ENCODE measurements at places on chromosomes 13 and 19.

DNA sequence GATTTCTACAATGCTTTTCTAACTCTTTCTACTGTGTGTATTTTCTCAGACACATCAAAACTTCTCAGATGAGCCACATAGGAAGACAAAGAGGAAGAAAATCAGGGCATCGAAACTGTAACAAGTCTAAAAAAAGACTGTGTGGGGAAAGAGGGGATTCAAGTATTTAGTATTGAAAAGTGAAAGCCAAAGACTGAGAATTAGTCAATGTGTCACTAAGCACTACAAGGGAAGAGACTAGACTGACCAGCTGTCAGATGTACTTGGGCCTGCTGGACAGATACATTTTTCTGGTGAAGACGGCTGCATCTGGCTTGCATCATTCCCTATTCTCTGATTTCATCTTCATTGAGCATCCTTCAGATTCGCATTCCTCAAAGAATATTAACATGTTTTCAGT is 25.4 kb downstream of the COMMD6 start:
- no peak for DNase-seq

DNA sequence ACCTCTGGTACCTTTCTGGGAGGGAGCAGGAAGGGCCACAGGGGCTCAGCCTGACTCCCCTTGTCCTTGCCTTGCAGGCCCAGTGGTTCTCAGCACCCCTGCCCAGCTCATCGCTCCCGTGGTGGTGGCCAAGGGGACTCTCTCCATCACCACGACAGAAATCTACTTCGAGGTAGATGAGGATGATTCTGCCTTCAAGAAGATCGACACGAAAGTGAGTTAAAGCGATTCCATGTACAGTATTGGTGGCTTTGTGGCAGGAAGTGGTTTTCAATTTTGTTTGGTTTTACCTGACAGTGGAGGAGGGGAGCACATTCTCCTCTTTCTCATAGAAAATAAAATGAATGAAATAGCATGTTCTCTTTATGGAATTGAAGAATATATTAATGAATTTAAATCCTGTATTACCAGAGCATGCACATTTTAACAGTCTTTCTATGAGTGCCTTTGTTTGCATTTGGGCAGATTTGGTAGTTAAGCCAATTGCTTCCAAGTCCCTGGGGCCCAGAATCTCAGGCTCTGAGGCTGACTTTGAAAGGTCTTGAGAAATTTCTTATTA is 4.1 kb downstream of the MAB21L1 start:
- peak; percentile 52 for DNase-seq

DNA sequence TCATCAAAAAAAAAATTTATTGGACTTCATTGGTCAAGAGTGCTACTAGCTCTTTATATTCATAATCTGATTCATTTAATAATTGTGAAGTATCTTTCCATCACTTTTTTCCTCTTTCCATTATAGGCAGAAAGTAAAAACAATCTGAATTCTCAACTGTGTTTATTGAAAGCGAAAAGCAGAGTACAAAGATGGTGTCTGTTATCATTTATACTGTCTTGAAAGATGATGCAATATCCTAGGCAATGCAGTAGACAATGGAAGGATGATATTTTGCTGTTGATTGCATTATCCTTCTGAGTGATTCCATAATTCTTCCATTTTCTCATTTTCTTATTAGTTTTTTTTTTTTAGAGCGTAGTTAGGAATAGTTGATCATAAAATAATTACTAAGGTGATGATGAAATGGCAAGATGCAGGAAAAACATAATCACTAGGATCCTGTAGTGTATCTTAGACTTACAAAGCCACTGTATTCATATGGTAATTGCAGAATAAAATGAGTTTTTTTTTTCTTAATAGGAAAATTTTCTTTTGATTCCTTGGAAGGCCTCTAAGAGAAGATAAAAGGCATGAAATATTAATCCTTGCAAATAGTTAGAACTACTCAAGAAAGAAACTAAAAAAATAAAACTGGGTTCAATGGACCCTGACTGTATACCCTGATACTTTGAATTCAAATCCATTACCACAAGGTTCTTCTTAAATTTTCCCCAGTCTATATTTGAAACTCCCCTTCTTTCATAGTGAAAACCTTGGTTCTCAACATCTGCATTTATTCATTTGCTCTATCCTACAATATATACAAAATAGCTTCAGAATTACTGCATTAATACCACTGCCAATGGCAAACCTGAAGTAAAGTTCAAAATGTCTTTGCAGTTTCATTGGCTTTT is 11.6 kb downstream of the URI1 start:
- DNase-seq: no peak

GRCh38 chr19:4266253-4267000 is 12.6 kb upstream of the SHD start:
- DNase-seq: no peak

DNA sequence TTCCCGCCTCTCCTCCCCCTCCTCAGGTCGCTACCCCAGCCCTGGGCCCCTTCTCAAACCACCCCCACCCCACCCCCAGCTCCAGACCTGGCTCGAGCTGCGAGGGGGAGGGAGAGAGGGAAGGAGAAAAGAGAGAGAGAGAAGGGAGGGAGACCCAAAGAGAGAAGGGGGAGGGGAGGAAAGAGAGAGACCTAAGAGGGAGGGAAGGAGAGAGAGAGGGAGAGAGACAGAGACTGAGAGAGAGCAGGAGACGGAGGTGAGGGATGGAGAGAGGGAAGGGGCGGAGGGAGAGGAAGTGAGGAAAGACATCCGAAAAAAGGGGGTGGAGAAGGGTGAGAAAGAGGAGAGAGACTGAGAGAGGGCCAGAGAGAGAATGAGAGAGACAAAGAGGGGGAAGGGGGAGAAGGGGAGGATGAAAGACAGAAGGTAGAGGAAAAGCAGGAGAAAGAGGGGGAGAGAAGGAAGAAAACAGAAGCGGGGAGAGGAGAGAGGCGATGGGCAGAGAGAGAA is 2.0 kb upstream of the SPACA6 start:
- no peak for DNase-seq

DNA sequence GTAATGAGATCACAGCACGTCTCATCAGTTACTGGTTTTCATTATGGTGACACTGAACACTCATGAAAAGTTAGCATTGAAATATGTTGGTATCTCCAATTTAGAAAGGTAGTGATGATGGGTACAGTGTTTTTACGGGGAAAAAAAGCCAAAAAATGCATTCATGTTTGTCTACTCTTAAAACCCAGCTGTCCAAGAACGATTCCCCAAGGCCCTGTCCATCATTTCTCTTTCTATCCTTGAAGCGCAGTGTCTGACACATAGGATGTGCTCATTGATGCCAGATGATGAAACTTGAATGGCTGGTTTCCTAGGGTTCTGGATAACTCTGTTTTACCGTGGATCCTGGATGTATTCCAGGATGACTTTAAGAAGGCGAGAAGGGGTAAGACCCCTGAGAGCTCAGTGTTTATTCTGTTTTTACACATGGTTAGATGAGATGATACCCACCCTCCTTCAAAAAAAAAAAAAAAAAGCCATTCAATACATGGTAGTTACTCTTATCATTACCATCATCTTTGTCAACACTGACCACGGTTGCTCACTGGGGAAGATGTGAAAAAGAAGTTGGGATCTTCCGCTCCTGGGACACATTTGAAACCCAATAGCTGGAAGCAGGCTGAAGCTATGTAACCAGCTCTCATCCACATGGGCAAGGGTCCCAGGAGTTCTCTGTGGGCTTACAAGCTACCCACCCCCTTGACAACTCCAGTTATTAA is 22.5 kb downstream of the SERP2 start:
- no peak for DNase-seq

- no peak for DNase-seq
Measured at GRCh38 chr13:28719227-28720055, 671 bp upstream of the SLC46A3 start.

DNA sequence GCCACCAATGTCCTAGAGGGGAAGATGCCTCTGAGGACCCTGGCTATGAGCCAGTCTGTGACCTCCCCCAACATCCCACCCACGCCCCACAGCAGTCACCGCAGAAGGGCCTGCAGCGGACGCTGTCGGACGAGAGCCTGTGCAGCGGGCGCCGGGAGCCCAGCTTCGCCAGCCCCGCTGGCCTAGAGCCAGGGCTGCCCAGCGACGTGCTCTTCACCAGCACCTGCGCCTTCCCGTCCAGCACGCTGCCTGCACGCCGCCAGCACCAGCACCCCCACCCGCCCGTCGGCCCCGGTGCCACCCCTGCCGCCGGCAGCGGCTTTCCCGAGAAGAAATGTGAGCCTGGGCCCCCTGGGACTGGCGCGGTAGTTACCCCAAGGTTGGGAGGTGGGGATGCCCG is 30.6 kb downstream of the DPF1 start:
- DNase-seq: no peak

GRCh38 chr19:51727349-51727880 is 3.6 kb upstream of the HAS1 start:
- DNase-seq: no peak

DNA sequence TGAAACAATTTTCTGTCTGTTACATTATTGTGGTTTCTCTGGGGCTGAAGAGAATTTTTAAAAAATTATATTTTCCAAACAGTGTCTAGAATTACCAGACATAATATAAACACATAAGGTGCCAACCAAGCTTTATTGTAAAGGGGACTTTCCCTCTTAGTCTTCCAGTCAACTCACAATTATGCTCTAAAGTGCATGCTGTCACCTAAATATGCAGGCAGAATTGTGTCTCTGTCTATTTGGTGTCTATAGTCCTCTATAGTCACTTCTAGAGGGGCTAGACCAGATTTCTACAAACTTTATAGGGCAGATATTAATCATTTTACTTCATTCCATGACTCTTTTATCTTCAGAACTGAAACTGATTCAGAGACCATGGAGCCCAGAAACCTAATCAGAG is 12.8 kb downstream of the ZNF254 start:
- DNase-seq: no peak

- no peak for DNase-seq
Measured at GRCh38 chr13:89270736-89271135, 1599.6 kb downstream of the SLITRK5 start.

- no peak for DNase-seq
Measured at GRCh38 chr13:79898202-79898826, 417.4 kb downstream of the NDFIP2 start.

DNA sequence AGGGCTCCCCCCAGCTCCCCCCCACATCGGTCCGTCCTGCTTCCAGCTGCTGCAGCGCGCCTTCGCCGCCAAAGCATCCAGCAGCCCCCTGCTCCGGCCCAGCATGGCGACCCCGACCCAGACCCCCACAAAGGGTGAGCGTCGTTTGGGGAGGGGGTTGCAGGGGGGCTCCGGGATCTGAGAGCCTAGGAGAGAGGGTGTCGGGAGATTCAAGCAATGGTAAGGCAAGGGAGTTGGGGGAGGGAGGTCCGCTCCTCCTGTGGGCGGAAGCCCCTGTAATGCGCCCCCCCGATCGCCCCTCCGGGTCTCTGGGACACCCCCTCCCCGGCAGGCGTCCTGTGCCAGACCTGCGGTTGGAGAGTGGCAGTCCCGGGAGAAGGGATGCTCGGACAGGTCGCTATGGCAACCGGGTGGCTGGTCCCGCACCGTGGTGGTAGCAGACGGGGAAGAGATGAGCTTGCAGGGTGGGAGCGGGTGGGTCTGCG is at the start of gene FXYD7:
FXYD7 (plus strand) TSS at position 25 of the 485 bp plus-strand sequence; CDS start at position 104, 79 bp downstream.
- peak; percentile 66 for DNase-seq

GRCh38 chr13:105135852-105136615 is 1399.4 kb downstream of the EFNB2 start:
- peak; percentile 43 for DNase-seq

DNA sequence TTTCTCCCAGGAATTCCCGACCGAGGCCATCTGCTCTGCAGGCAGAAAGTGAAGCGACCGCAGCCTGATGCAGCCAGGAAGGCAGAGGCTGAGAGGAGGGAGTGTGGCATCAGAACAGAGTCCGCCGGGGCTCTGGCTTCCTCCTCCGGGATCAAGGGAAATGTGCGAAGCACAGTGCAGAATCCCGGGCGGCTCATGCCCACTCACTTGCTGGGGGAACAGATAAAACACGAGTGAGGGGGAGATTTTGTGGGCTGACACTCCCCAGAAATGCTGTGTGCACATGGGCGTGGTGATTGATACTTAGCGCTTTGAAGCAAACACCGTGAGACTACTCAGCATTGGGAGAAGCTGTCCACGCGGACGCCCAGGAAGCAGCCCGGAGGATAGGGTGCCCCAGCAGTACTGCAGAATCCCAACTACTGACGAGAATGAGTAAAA is 75.3 kb upstream of the POMP start:
- DNase-seq: peak; percentile 9

GRCh38 chr13:97367016-97367822 is 66.8 kb upstream of the RAP2A start:
- DNase-seq: no peak

DNA sequence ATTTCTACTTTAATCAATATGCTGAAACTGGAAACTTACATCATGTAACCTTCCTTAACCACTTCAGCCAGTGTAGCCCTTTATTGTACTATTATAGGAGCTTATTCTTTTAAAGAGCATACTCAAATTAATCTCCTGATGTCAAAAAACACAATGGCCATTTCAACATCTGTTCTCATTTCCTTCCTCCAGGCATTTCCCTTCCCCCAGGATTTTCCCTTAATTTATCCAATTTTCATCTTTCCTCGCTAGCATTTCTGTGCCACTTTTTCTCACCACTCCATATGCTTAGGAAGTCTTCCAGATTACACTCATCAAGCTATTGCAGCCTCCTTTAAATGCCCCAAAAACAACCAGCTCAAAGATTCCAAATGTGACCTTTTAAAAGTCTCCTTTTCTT is 265.0 kb downstream of the PCDH9 start:
- DNase-seq: no peak

- no peak for DNase-seq
Measured at GRCh38 chr19:38658462-38659306, 11.2 kb downstream of the ACTN4 start.

GRCh38 chr13:106373989-106374572 is 161.4 kb downstream of the EFNB2 start:
- DNase-seq: no peak

- peak; percentile 99 for DNase-seq
Measured at GRCh38 chr19:49118565-49119410, at the start of gene C19orf73. C19orf73 (minus strand) TSS chr19:49119143; CDS start chr19:49119022, 121 bp downstream.

DNA sequence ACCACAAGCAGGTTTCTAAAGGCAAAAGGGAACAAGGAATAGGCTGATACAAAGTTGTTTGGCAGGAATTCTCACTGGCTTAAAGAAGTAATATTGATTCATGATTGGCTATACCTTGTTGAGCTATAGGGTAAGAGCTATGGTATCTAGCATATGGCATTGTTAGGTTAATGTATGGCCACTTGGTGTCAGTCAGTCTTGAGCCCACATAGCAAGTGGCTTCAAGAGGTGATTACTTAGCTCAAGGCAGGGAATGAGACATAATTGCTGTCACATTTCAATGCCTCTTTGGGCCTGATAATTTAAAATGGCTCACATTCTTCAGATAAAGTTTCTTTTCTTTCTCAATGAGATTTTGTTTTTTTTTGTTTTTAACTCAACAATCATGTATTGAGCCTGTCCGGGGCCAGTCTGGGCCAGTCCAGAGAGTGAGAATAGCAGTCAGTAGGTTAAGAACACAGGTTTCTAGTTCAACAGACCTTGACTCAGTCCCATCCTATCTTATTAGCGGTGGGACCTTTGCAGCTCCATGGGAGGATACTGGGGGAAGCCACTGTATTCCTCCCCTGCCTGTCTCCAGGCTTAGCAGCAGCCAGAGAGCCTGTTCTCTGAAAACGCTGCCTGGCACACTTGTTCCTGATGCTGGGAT is 45.8 kb upstream of the RCBTB2 start:
- no peak for DNase-seq

GRCh38 chr19:29690842-29691241 is 24.2 kb downstream of the C19orf12 start:
- no peak for DNase-seq
